ENCODE measurements at places on chromosomes 2 and 18. TPM values are rescaled to one million over a fixed set of nuclear protein-coding genes. Genes with fewer than 3 reads are reported as not detected.

CCDC85A gene
- 0.17 TPM for total RNA-seq

- peak; percentile 49 for DNase-seq
These were observed 75.0 kb upstream of the CCDC85A start for GRCh38 chr2:56108806-56109205.

DNA sequence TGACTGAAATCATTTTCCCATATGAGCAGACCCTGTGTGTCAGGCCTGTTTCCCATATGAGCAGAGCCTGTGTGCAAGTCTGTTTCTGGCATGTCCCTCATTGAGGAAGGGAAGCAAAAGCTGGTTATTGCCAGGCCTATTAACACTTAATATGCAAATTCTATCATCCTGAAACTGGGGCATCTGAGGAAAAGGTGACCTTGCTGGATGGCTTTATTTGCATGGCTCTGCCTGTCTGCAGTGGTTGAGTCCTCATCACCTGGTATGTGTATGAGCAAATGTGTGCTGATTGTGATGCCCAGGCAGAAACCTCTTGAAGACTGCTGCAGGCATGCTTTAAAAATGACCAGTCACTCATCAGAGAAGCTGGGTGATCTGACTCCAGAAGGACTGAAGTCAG is 31.2 kb downstream of the EIF4E2 start:
- no peak for DNase-seq

ZC3H6 gene
- 3.5 TPM for total RNA-seq
